ENCODE measurements at places on chromosomes 2 and 18. TPM values are rescaled to one million over a fixed set of nuclear protein-coding genes. Genes with fewer than 3 reads are reported as not detected.

The COLEC11 gene
- total RNA-seq: not detected

The ACADL gene
- total RNA-seq: not detected

The C2orf78 gene
- not detected for total RNA-seq

The PARD3B gene
- 0.23 TPM for total RNA-seq

All from activated CD4-positive, alpha-beta memory T cell treated with anti-CD3 and anti-CD28 coated beads, Interleukin-2, amount 10 ng/mL, durations not matched to agents 7 days and 5 days (primary cell).